ENCODE measurements at places on chromosomes 5 and 9.

DNA sequence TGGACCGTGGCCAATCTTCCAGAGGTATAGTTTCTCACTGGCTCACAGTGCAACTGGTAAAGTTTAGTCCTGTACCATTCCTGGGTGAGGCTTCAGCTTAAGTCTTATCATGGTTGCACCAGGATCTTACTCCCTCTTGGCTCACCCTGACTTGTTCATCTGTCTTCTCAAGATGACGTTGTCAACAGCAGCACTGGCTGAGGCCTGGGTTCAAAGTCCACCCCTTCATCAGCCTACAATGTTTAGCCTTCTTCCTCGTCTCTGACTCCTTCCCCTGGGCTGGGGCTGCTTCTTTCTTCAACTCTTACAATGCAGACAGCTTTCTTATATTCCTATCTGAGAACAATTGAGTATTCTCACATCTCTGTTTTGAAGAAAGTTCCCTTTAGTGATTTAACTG, 311.1 kb upstream of the CLINT1 start:
- no peak for DNase-seq

- no peak for DNase-seq
These were observed 113.4 kb upstream of the MSX2 start for GRCh38 chr5:174610968-174611367.

- DNase-seq: no peak
These were observed 21.4 kb downstream of the PTPN3 start for GRCh38 chr9:109476642-109477257.

GRCh38 chr5:92890841-92891244, 690.2 kb downstream of the NR2F1-AS1 start:
- no peak for DNase-seq

DNA sequence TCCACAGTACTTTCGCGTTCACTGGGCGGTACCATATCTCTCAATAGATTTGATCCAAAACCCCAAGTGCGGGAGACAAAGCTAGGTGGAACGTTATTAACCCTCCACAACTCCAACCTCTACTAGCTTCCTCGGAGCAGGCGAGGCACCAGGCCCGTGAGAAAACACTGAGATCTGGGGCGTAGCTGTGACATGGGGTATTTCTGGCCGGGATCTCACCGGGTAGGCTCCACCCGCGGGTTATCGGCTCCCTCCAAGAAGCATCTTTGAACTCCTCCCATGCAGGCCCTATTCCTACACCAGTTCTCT, 350 bp upstream of the SLC25A46 start:
- DNase-seq: no peak

- no peak for DNase-seq
These were observed 275.2 kb upstream of the IRX2 start for GRCh38 chr5:3026651-3027050.

- DNase-seq: no peak
These were observed 1110.2 kb downstream of the TAF11L14 start for GRCh38 chr5:18744441-18744840.

All from globus pallidus (tissue), 1 donor.